ENCODE measurements at places on chromosomes 7 and 10. TPM values are rescaled to one million over a fixed set of nuclear protein-coding genes. Genes with fewer than 3 reads are reported as not detected.

The TMEM178B gene
- total RNA-seq, result 0.95 TPM

The ZNF425 gene
- total RNA-seq, result 1.8 TPM

DNA sequence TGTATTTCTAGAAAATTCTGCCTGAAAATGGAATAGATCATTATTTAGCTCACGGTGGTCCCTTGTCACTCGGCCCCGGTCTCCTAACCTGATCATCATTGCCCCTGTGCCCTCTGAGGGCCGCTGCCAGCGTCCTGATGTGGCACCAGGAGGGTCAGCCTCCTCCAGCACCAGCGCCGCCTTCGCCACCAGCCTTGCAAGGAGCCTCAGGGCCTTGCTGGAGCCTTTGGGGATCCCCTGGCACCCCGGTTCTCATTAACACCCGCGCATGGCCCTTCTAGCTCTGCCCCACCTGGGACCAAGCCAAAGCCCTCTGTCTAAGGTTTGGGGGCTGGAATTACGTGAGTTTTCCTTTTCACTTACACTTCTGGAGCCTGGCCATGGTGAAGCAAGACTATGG lies 282.5 kb upstream of the ADARB2 start:
- no peaks in the 10 kb centered on the region for H3K4me1 ChIP-seq
- H3K27ac ChIP-seq, result no peak overlapping the region
- peaks cover 9% of the 10 kb centered on the region for H3K27me3 ChIP-seq

DNA sequence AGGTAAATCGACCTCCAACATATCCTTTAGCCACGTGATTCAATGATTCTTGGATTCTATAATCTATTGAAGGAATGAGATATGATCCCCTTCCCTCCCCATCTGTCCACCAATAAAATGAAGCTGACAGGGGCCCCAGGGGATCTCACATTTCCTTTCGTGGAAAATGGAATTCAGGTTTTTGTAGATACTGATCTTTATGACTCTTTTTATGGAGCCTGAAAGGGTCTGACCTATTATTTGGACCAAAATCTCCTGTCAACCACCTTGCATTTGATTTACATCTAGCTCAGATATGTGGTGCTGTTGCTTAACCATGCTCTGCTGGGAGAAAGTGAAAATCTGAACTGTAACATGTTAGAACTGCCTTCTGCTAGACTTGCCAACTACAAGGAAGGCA lies 234.0 kb upstream of the CXCL12 start:
- no peaks in the 10 kb centered on the region for H3K36me3 ChIP-seq
- H3K4me1 ChIP-seq, result no peaks in the 10 kb centered on the region
- no peak overlapping the region for H3K4me3 ChIP-seq
- H3K27ac ChIP-seq, result no peak overlapping the region
- DNase-seq, result no peak

- no peak overlapping the region for H3K27ac ChIP-seq
- peaks cover 17% of the 10 kb centered on the region for H3K27me3 ChIP-seq
- no peak for DNase-seq
- no peaks in the 10 kb centered on the region for H3K36me3 ChIP-seq
- peaks cover 23% of the 10 kb centered on the region for H3K4me1 ChIP-seq
- H3K4me3 ChIP-seq, result no peak overlapping the region
Measured at GRCh38 chr7:155533827-155534690, 12.3 kb downstream of the CNPY1 start.
